ENCODE measurements at places on chromosomes 7 and 10.

DNA sequence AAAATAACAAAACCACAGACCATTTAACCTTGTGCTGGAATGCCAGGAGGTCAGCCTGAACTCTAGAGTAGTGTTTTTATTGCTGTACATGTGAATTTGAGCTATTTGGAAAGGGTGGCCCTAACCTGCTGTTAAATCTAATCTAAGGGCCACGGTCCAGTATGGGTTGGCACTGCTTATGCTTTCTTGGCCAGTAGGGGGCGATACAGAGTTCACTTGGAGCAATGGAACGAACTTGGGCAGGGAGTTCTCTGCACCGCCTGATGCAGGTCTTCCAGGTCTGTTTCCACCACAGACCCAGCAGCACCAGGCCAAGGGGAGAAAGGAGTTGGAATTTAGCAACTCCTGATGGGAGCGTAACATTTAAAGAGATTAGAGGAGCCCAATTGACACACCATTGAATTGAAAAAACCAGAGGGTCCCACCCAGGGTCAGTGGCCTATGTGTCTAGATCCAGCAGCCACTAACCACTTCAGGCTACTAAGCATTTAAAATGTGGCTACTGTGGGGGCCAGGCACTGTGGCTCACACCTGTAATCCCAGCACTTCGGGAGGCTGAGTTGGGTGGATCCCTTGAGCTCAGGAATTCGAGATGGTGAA, 75.7 kb upstream of the EFCAB10 start:
- no peak for DNase-seq

- no peak for DNase-seq
Measured at GRCh38 chr10:62426600-62426999, 52.4 kb downstream of the ZNF365 start.

DNA sequence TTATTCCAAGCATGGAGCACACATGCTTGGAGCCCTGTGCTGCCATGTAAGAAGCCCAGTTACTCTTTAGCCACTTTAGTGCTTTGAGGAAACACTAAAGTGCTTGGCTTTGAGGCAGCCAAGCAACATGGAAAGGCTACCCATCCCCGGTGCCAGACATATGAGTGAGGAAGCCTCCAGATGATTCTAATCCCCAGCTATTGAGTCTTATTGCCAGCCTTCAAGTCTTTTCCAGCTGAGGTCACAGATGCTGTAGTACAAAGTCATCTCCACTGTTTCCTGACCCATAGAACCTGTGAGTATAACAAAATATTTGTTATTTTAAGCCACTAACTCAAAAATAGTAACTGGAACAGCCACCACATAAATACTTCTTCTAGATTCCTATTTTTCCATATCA, 91.4 kb upstream of the CYP26C1 start:
- peak; percentile 32 for DNase-seq

GRCh38 chr10:26290236-26290635, 73.7 kb downstream of the GAD2 start:
- DNase-seq: no peak

DNA sequence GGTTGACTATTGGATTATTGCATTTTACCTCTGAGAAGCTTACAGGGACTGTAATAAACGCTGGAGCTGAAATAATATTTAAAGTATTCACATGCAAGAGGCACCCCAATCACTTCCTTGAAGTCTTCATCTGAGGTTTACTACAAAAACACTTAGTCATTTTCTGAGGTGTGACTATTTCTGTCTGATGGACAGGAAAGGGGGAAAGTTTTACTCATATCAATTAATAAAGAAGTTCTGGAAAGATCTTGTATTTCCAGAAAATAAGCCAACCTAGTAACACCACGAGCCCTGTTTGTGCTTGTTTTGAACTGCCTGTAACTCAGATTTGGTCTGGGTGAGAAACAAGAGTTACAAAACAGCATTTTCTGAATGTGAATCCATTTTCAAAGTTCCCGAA, 63.9 kb upstream of the PRKCQ start:
- no peak for DNase-seq

DNA sequence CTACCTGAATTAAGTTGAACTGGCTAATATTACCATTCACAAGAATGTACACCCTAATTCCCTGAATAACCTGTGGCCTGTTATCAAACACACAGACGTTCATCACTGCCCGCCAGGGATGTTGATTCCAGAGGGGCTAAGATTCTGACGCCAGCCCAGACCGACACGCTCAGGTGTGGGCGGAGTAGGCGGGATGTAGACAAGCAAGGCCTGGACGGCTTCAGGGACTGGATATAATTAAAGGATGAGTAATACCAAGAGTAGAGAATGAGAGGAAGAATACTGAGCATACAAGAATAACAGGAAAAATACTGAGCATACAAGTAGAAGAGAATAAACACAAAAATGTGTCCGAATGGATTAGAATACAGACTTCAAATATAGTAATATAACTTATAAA, 29.0 kb downstream of the CUBN start:
- DNase-seq: no peak

GRCh38 chr10:7409045-7409731, 1.6 kb downstream of the SFMBT2 start:
- DNase-seq: no peak

GRCh38 chr10:49520122-49520775, 18.7 kb downstream of the ERCC6 start:
- DNase-seq: no peak

DNA sequence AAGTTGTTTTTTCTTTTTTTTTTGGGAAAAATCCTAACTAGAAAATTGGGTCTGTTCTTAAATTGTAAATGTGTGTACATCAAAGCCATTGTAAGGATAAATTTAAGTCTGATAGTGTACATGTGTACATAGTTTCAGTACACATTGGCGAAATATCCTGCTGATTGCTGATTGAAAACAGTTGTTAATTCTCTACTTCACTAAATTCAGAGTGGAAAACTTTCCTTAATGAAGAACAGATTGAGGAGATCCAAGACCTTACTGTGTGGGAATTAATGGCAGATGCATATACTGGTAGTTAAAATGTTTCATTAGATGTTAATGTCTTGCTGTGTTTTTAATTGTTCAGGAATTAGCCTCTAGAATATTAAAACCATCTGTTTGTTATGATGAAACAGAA, 506.0 kb downstream of the AUTS2 start:
- peak; percentile 52 for DNase-seq

DNA sequence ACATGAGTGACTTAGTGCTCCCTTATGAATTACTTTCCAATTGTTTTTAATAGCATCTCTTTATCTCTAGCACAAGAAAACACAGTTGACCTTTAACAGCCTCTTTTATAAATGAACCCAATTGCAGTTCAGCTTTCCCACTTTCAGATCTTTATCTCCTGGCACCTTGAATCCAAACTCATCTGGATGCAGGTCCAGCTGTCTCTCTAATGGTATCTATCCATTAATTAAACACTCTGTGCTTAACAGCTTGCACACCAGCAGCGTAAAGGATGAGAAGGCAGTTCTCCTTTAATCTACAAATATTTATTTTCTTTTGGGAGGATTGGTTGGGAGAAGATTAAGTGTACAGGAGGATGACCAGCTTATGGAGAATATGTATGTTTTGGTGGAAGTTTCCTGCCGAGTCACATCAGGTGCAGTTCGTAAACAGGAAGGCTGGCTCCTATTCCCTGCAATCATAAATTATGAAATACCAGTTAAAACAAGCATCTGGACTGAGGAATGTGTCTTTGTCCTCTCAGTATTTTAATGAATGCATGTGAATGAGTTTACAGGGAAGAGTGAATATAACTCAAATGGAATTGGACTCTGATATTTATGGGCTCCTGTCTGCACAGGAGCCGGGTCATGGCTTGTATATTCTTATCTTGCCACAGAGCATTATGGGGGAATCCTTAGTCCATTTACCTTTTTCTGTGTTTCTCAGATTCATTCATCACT, 232.7 kb downstream of the PHF14 start:
- no peak for DNase-seq

- no peak for DNase-seq
Measured at GRCh38 chr7:130733931-130734814, at the start of gene KLF14. Gene KLF14 (minus strand): TSS chr7:130734207. CDS start chr7:130734033, 174 bp downstream.

GRCh38 chr7:127652333-127653248, 597 bp downstream of the SND1 start:
- DNase-seq: peak; percentile 19

DNA sequence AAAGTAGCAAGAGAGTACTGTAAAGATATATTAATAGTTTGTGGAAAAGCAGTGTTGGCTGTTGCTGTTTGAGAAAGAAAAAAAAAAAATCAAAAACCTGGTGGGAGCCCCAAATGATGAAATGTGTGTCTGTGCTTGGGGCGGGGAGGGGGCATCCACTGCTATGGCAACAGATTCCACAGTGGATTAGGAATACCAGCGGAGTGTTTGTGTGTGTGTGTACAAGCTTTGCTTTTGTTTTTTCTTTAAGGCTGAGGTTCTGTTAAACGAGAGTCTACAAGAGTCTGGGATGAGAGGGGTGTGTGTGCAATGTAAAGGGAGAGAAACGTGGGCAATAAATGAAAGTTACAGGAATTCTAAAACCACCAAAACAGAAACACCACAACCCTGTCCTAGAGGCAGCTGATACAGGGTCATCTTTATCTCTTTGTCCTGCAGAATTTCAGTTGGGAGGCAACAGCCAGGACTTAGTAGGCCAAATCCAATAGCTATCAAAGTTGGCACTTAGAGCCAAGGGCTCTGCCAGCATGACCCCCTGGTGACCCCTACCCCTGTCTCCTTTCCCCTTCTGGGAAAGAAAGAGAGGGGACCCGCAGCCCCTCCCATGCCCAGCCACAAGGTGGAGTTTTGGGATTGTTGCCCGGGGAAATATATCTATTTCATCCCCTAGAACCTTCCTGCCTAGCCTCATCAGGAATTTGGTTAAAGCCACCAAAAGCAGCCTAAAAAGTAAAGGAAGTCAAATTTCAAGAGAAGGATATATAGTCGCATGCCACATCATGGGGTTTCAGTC, 85.4 kb downstream of the OSBPL3 start:
- no peak for DNase-seq

DNA sequence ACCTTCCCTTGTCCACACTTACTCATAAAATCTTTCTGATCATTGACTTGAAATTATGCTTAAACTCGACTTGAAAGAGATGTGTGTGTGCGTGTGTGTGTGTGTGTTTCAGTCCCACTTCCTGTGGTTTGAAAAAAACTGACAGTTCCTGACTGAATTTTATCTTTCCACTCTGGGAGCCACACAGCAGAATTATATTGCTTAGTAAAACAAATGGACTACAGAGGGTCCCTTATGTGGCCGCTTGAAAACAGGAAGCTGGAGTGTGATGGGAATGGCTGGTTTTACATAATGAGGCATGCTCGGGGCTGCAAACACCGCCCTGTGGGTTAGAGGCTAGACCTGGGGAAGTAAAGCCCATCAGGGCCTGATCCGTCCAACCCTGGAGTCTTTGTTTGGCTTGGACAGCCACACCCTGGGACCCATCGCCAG, 54.8 kb downstream of the LYZL1 start:
- no peak for DNase-seq

DNA sequence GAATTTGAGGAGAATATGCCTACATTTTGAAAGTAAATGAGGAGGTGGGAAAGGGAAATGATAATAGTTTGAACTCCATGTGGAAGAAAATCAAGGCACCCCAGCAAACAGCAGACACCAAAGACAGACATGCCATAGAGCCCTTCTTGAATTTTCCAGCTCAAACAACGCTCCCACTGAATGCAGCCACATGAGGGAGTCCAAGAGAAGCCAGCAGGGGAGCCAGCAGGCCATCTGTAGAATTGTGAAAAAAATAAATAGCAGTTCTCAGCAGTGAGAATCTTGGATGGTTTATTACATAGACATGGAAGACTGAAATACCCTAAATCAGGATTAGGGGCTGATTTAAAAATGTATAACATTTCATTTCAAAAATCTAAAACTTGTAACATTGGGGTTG, 1567.3 kb upstream of the LRRTM3 start:
- DNase-seq: no peak

DNA sequence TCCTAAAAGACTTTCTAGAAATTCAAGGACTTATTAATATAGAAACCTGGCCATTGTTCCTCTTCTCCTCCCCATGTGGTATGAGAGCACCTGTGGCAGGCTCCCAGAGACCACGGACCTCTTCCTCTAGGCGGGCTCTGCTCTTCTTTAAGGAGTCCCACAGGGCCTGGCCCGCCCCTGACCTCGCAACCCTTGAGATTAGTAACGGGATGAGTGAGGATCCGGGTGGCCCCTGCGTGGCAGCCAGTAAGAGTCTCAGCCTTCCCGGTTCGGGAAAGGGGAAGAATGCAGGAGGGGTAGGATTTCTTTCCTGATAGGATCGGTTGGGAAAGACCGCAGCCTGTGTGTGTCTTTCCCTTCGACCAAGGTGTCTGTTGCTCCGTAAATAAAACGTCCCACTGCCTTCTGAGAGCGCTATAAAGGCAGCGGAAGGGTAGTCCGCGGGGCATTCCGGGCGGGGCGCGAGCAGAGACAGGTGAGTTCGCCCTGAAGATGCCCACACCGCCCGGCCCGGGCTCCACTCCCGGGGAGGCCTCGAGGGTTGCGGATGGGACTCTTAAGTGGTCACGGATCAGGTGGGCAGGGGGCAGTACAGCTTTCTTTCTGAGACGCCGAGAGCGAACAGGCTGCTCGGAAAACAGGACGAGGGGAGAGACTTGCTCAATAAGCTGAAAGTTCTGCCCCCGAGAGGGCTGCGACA, at the start of gene SLC26A4:
Gene SLC26A4 (plus strand): TSS at position 448 of the 700 bp plus-strand sequence. CDS start 814 bp downstream, outside the sequence.
- no peak for DNase-seq

DNA sequence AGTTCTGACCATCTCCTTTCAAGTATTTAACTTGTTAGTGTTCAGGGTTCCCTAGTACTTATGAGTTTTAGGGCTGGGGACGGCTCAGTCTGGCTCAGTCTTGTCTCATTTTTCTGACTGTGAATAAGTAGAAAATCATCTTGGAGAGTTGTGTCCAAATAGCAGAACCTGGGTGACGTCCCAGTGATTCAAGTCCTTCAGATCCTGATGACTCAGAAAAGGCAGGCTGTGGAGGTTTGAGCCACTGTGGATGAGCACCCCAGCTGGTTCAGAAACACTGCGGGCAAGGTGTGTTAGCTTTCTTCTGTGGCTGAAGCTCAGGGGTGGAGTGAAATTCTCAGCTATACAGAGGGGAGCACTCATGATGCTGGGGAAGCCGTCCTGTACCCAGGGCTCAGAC, 154.4 kb upstream of the NPY start:
- DNase-seq: no peak

GRCh38 chr10:120480065-120480600, 23.1 kb downstream of the PLPP4 start:
- no peak for DNase-seq

DNA sequence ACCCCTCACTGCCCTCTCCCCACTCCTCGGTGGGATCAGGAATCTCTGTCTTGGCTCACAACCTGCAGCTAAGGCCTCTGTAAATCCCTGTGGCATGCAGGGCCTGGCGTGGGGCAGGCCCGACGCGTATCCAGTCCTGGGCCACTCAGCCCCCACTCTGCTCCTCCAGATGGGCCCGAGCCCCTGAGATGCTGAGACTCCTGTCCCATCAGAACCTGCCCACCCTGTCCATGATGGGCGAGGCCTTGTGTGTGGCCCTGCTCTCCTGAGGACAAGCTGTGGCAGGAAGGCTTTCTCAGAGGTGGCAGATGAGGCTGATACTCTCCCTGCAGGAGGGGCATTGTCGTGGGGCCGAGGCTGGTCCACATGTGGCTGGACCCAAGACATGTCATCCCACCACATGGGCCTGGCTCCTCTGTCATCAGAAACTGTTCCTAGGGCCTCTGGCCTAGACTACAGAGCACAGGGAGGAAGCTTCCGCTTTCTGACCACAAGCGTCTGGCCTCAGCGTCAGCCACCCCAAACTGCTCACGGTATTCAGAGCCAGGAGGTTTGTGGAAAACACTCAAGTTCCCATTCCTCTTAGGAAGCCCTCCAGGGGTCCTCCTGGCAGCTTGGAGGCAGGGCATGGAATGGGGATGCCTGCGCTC, 6.0 kb downstream of the ALOX5 start:
- no peak for DNase-seq

GRCh38 chr10:62744136-62744535, 60.4 kb upstream of the ADO start:
- no peak for DNase-seq

- DNase-seq: no peak
Measured at GRCh38 chr10:49283491-49283890, 15.5 kb upstream of the C10orf71 start.
